ENCODE measurements at places on chromosomes 4 and X. TPM values are rescaled to one million over a fixed set of nuclear protein-coding genes. Genes with fewer than 3 reads are reported as not detected.

- no peaks in the 10 kb centered on the region for H3K36me3 ChIP-seq
- peaks cover 4% of the 10 kb centered on the region for H3K27me3 ChIP-seq
- no peak for DNase-seq
- H3K4me3 ChIP-seq = no peak overlapping the region
Measured at GRCh38 chr4:113350576-113350975, 301.1 kb downstream of the ANK2 start.

GRCh38 chr4:177461606-177462005, 19.4 kb upstream of the AGA start:
- no peak overlapping the region for H3K4me3 ChIP-seq
- H3K27me3 ChIP-seq = no peaks in the 10 kb centered on the region
- no peak overlapping the region for H3K27ac ChIP-seq
- H3K36me3 ChIP-seq = no peaks in the 10 kb centered on the region
- no peaks in the 10 kb centered on the region for H3K4me1 ChIP-seq

The PJA1 gene
- 20.2 TPM for total RNA-seq

DNA sequence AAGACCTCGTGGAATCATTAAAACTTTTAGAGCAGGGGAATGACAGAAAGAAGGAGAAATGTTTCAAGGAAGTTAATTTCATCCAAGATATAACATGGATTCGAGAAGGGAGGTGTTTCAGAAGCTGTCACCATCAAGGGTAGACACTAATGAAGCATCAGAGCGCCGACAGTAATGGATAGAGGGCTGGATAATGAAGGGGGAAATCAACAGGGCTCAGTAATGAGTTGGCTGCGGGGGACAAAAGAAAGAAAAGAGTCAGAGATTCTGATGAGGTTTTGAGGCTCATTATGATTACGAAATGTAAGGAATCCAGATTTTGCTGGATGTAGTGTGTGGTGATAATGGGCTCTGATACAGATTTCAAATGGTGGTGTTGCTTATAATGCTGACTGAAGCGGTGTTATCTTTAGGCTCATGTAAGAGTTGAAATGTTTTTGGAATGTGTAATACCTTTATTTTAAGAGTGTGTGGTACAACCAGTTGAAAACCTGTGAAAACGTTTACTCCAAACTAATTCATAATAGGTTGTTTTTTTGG, 39.3 kb upstream of the TENM3 start:
- H3K4me3 ChIP-seq = no peak overlapping the region
- DNase-seq = no peak
- H3K4me1 ChIP-seq = no peaks in the 10 kb centered on the region
- H3K36me3 ChIP-seq = no peaks in the 10 kb centered on the region
- no peak overlapping the region for H3K27ac ChIP-seq

DNA sequence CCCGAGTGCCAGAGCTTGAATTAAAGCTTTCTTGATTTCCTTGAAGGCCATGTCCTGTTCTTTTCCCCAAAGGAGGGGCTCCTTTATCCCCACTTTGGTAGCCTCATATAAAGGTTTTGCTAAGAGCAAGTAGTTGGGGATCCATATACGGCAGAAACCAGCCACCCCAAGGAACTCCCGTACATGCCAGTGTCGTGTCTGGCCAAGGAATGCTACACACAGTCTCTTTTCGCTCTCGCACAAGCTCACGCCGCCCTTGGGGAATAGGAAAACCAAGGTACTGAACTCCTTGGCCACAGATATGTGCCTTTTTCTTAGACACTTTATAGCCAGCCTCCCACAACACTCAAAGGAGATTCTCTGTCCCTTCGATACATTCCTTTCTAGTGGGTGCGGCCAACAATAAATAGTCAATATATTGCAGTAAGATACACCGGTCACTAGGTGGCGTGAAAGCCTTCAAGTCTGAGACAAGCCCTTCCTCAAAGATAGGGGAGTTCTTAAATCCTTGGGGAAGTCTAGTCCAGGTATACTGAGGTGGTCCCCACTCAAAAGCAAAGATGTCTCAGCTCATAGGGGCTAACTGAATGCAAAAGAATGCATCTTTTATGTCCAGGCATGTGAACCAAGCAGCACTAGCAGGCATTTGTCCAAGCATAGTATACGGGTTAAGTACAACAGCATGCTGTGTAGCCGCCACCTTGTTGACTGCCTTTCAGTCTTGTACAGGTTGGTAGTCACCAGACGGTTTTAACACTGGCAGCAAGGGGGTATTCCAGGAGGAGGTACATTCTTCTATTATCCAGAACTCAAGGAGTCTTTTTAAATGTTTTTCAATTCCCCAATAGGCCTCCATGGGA, 57.8 kb upstream of the XAGE1B start:
- no peak overlapping the region for H3K4me3 ChIP-seq
- no peaks in the 10 kb centered on the region for H3K36me3 ChIP-seq
- no peak overlapping the region for H3K27ac ChIP-seq
- DNase-seq = peak; percentile 65
- H3K27me3 ChIP-seq = no peaks in the 10 kb centered on the region

The SNCA gene
- total RNA-seq = 2.3 TPM

GRCh38 chr4:144649646-144650045, 3.7 kb downstream of the HHIP start:
- peaks cover 16% of the 10 kb centered on the region for H3K27me3 ChIP-seq
- H3K4me3 ChIP-seq = no peak overlapping the region

GRCh38 chr4:185683896-185684295, 128.1 kb downstream of the SORBS2 start:
- no peak for DNase-seq
- no peak overlapping the region for H3K27ac ChIP-seq
- no peaks in the 10 kb centered on the region for H3K4me1 ChIP-seq
- no peak overlapping the region for H3K4me3 ChIP-seq

- H3K27me3 ChIP-seq = no peaks in the 10 kb centered on the region
- no peaks in the 10 kb centered on the region for H3K36me3 ChIP-seq
- no peak for DNase-seq
- no peak overlapping the region for H3K27ac ChIP-seq
- no peaks in the 10 kb centered on the region for H3K4me1 ChIP-seq
Measured at GRCh38 chr4:52551487-52551886, 107.6 kb downstream of the USP46 start.

The DCAF12L2 gene
- not detected for total RNA-seq

The WDR13 gene
- total RNA-seq = 45.8 TPM

- peaks cover 4% of the 10 kb centered on the region for H3K4me1 ChIP-seq
- no peak overlapping the region for H3K4me3 ChIP-seq
- no peaks in the 10 kb centered on the region for H3K36me3 ChIP-seq
- DNase-seq = peak; percentile 63
- H3K27me3 ChIP-seq = peaks cover 3% of the 10 kb centered on the region
- no peak overlapping the region for H3K27ac ChIP-seq
Measured at GRCh38 chrX:108001218-108001814, 19.1 kb upstream of the TEX13B start.

DNA sequence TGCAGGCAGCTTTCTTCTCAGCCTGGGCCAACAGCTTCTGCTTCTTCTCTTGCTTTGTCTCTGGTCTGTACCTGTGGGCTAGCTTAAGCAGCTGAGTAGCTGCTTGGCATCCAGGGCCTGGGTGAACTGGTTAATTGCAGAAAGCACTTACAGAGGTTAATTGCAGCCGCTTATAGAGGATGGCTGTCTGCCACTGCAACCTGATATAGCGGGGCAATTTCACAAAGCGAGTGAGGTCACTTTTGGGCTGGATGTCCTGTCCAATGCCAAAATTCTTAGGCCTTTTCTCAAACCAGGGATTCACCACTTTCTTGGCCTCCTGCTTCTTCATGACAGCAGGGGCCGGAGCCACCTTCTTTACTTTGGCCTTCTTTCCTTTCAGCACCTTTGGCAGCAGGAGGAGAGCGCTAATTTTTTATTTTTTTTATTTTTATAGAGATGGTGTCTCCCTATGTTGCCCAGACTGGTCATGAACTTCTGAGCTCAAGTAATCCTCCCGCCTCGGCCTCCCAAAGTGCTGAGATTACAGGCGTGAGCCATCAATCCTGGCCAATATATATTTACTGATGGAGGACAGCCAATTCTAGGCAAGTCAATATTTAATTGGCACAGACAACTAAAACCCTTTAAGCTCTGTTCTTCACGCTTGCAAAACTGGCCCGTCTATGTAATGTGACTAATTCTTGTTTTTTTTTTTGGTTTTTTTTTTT, 61.0 kb downstream of the ENOPH1 start:
- no peak overlapping the region for H3K27ac ChIP-seq
- no peak overlapping the region for H3K4me3 ChIP-seq
- H3K4me1 ChIP-seq = no peaks in the 10 kb centered on the region

GRCh38 chr4:77014256-77014655, 61.5 kb downstream of the CCNI start:
- DNase-seq = no peak

DNA sequence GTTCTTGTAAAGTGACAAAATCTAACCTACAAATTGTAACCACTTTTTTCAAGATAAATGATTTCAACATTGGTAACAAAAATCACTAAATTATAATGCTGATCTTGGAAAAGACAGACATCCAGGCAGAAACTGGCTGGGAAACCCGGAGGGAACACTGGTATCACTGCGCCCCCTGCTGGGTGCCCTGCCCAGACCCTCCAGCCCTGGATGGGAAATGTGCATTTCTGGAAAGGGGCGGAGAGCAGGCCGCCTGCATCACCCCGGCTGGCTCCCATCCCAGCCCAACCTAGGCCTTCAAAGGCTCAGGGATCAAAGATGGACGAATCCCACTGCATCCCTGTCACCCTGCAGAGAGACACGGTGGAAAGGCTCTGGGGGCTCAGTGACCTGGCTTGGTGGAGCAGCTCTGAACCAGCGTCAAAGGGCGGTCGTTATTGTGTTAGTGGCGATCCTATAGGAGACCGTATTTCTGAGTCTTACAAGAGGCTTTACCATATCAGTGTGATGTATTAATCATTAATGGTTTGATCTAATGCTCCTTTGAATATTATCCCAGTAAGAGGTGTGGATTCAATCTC, 37.3 kb downstream of the ACOX3 start:
- peak; percentile 29 for DNase-seq
- no peaks in the 10 kb centered on the region for H3K27me3 ChIP-seq
- peaks cover 5% of the 10 kb centered on the region for H3K36me3 ChIP-seq
- H3K4me3 ChIP-seq = no peak overlapping the region

DNA sequence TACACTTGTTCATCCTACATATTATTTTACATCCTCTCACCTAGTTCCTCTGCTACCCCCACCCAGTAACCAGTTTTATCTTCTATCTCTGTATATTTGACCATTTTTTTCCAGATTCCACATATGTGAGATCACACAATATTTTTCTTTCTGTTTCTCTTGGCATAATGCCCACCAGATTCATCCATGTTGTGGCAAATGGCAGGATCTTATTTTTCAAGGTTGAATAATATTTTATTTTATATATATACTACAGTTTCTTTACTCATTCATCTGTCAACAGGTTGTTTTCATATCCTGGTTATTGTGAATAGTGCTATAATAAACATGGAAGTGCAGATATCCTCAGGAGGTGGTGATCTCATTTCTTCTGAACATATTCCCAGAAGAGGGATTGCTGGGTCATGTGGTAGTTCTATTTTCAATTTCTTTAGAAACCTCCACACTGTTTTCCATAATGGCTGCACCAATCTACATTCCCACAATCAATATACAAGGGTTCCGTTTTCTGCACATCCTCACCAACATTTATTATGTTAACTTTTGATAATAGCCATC, 48.2 kb downstream of the THAP9 start:
- no peak overlapping the region for H3K27ac ChIP-seq
- no peaks in the 10 kb centered on the region for H3K4me1 ChIP-seq
- no peaks in the 10 kb centered on the region for H3K27me3 ChIP-seq

- no peaks in the 10 kb centered on the region for H3K36me3 ChIP-seq
- H3K4me1 ChIP-seq = no peaks in the 10 kb centered on the region
- no peaks in the 10 kb centered on the region for H3K27me3 ChIP-seq
- no peak for DNase-seq
- H3K27ac ChIP-seq = no peak overlapping the region
Measured at GRCh38 chr4:83191026-83191425, 76.5 kb upstream of the PLAC8 start.

The AREG gene
- total RNA-seq = 9.3 TPM

The CXCL11 gene
- not detected for total RNA-seq

DNA sequence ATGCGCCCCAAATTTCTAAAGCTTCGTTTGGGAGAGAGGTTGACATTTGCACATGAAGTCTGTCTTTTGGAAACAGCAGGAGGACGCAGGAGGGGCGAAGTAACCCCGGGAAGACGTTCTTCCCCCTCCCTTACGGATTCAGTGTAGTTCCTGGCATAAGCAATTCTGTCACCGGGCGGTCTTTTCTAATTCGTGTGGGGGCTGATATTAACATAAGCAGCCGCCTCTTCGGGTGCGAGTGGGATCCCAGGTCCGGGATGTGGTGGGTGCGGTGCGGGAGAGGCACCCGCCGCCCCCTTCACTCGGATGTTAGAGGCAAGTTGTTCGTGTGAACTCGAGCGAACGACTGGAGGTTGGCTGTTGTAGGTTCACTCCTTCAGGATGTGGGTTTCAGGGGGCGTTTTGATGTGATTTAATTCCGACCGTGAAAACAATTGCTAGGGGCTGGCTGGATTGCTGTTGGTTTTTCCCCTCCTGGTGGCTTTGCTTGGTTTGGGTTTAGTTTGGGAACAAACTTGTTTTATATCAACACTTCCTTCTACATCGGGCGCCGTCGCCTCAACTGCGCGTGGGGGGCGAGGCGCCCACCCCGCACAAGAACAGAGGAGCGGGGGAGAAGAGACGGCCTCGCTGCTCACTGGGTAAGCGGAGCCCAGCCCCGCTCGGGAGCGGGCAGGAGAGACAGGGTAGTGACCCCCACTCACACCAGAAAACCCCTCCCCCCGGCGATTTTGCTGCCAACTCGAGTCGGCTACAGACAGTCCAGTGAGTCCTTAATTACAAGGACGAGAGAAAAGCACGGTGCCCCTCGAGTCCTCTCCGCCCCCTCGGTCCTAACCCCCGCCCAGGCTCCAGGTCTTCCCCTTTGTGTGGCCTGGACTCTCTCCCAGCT, 2.9 kb upstream of the LEF1 start:
- H3K27me3 ChIP-seq = peaks cover 8% of the 10 kb centered on the region
- peak; percentile 77 for DNase-seq
- H3K36me3 ChIP-seq = no peaks in the 10 kb centered on the region
- peak overlapping the region; percentile 78 for H3K27ac ChIP-seq

- no peak for DNase-seq
- no peaks in the 10 kb centered on the region for H3K36me3 ChIP-seq
- no peak overlapping the region for H3K27ac ChIP-seq
- H3K4me3 ChIP-seq = no peak overlapping the region
- no peaks in the 10 kb centered on the region for H3K4me1 ChIP-seq
- H3K27me3 ChIP-seq = no peaks in the 10 kb centered on the region
Measured at GRCh38 chrX:18548996-18549395, 122.9 kb downstream of the RS1 start.

DNA sequence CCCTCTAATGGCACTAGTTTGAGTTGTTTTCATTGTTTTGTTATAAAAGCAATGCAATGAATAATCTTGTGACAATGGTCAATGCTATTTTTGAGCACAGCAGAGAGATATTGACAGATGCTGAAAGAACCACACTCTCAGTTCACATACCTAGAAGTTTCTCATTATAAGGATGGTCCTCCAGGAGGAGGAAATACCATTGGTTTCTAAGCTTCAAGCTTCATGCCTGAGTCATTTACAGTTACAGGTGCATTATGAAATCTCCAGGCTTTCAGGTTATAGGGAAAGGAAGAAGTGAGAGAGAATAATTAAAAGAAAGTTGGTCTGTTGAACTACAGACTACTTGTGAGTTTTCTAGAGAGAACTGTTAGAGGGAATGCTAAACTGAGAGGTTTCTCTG, 75.3 kb downstream of the PWWP3B start:
- DNase-seq = no peak
- H3K4me3 ChIP-seq = no peak overlapping the region
- H3K4me1 ChIP-seq = no peaks in the 10 kb centered on the region

- H3K27me3 ChIP-seq = no peaks in the 10 kb centered on the region
- H3K4me3 ChIP-seq = no peak overlapping the region
- no peaks in the 10 kb centered on the region for H3K36me3 ChIP-seq
- no peak overlapping the region for H3K27ac ChIP-seq
Measured at GRCh38 chr4:85823295-85823694, 348.3 kb downstream of the ARHGAP24 start.
